ENCODE measurements at places on chromosomes 13 and 19.

DNA sequence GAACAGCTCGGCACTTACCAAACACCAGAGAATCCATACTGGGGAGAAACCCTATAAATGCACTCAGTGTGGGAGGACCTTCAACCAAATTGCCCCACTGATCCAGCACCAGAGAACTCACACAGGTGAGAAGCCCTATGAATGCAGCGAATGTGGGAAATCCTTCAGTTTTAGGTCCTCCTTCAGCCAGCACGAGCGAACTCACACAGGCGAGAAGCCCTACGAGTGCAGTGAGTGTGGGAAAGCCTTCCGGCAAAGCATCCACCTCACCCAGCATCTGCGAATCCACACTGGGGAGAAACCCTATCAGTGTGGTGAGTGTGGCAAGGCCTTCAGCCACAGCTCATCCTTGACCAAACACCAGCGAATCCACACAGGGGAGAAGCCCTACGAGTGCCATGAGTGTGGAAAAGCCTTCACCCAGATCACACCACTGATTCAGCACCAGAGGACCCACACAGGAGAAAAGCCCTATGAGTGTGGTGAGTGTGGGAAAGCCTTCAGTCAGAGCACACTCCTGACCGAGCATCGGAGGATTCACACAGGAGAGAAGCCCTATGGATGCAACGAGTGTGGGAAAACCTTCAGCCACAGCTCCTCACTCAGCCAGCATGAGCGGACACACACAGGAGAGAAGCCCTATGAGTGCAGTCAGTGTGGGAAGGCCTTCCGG, 8.3 kb downstream of the ZNF135 start:
- DNase-seq, result no peak

- no peak for DNase-seq
Observed at GRCh38 chr19:42360787-42361544, 29.1 kb downstream of the CNFN start.

DNA sequence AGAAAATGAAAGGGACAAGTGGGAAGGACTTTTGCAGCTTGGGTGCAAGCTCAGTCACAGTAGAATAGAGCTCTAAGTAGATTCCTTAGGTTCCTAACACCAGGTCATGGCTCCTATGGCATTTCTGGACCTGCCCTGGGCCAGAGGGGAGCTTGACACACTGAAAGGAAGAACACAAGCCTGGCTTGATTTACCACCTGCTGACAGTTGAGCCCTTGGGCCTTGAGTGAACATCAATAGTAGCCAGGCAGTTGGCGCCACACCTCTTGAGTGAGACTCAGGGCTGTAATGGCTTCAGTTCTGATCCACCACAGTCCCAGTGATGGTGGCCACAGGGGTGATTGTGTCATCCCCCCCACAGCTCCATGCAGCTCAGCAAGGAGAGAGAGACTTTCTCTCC, 221.9 kb upstream of the PCDH17 start:
- no peak for DNase-seq

GRCh38 chr13:18235756-18236527, 945.7 kb downstream of the TUBA3C start:
- no peak for DNase-seq

GRCh38 chr19:1961000-1961883, 20.3 kb downstream of the CSNK1G2 start:
- no peak for DNase-seq

GRCh38 chr13:48585456-48585840, 52.6 kb upstream of the RCBTB2 start:
- DNase-seq, result peak; percentile 42

DNA sequence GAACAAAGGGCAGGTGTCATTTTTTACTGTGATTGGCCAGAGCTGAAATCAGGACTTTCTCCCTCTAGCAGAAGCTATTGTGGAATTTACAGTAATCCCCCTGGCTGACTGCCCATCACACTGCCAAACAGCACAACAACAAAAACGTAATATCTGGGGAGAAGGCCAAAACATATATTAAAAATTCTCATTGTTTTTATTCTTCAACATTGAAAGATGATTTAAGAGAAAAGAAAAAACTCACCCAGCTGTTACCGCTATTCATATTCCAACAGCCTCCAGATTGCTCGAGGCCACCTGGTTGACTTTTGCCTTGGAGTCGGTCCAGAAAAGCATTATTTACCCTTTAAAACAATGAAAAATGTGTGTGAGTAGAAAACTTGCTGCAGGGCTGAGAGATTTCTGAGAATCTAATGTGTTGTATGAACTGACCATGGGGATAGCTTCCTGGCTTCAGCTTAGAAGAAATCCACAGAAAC, 97.2 kb downstream of the EPSTI1 start:
- peak; percentile 62 for DNase-seq

DNA sequence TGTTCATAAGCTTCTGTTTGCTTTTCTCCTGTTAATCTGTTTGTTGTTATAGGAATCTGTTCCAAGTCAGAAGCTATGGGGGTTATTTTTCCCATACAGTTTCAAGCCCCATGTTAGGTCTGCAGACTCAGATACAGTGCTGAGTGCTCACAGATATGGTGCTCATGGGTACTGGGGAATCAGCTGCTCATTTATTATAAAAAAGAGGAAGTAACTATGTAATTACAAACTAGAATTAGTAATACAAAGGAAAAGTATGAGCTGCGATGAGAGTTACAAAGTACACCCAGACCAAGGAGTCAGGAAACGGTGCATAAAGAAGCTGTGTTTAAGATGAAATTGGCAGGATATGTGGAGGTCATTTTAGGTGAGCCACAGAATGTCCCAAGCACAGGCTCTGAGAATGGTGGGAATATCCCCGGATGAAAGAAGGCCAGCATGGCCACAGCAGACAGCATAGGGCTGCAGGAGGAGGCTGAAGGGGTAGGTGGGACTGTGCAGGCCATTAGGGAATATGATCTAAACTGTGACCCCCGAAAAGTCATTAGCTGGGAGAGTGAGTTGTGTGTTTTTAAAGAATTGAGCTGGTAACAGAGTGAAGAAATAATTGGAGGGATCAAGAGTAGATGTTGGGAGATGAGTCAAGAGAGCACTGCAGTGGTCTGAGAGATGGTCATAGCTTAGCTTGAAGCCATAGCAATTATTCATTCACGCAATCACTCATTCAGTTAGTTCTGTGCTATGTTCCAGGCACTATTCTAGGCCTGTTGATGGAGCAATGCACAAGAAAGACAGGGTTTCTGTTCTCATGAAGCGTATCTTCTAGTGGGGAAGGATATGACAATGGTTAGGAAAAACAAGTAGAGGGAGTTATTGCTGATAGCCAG, 177.4 kb upstream of the UBL3 start:
- no peak for DNase-seq

DNA sequence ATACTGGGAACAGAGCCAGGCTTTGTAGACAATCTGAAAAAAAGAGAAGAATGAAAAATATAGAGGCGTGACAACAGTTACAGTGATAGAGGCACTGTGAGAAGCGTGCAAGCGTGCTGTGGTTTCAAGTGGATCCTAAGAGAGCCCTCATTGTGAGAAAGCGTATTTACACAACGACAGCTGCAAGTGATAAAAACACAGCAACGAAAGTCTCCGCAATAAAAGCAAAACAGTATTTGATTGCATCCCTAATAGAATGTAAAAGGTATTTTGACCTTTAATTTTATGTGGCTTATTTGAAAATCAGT, 642.7 kb upstream of the ARGLU1 start:
- DNase-seq, result peak; percentile 51

GRCh38 chr13:23427342-23427843, 6.1 kb downstream of the SACS start:
- peak; percentile 91 for DNase-seq

GRCh38 chr13:40123962-40124632, 468.6 kb downstream of the COG6 start:
- no peak for DNase-seq

DNA sequence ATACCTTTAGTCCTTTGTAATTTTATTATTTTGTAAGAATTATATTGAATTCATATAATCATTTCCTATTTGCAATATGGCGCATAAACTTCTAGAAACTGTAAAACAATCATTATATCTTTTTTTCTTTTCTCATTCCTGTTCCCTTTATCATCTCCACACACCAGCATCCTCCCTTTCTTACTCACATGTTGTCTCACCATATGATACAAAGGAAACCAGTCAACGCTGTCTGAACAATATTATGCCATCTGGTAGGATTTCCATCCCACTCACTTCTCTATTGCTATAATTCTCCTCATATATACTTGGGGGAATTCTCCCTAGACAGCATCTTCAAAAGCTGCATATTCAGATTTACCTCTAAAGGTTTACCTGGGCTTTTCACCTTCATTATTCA, 389.8 kb downstream of the NDFIP2 start:
- peak; percentile 9 for DNase-seq

GRCh38 chr13:48977286-48977625, 1.5 kb downstream of the FNDC3A start:
- peak; percentile 1 for DNase-seq

DNA sequence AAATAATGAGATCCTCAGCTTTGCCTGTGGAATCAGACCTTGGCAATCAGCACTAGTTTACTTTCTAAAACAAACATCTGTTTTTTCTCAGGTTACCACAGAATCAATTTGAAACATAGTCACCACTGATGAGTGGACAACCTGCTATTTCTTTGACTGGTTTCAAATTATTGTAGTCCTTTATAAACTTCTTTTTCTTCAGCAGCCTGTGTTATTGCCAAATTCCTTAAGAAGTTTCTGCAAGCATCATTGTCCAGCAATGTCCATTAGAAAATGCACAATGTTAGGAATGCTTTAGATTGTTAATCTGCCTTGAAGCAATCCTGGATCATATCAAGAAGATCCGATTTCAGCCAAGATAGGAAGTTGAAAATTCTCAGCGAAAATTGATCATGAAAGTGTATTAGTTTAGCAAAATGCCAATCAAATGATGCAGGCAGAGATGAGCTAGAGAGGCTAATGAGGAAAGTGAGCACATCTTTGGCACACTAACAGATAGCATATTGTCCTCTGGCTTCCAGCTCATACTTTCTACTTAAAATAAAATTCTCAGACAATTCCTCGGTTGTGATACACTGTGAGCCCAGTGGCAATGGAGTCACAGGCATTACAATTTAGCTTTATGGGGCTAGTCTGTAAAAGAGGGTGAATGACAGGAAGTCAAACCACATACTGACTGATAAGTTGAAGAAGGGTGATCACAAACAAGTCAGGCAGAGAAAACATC, 270.6 kb downstream of the SLITRK6 start:
- DNase-seq, result peak; percentile 74

- DNase-seq, result peak; percentile 83
Observed at GRCh38 chr19:2523630-2524311, 47.8 kb downstream of the GADD45B start.

DNA sequence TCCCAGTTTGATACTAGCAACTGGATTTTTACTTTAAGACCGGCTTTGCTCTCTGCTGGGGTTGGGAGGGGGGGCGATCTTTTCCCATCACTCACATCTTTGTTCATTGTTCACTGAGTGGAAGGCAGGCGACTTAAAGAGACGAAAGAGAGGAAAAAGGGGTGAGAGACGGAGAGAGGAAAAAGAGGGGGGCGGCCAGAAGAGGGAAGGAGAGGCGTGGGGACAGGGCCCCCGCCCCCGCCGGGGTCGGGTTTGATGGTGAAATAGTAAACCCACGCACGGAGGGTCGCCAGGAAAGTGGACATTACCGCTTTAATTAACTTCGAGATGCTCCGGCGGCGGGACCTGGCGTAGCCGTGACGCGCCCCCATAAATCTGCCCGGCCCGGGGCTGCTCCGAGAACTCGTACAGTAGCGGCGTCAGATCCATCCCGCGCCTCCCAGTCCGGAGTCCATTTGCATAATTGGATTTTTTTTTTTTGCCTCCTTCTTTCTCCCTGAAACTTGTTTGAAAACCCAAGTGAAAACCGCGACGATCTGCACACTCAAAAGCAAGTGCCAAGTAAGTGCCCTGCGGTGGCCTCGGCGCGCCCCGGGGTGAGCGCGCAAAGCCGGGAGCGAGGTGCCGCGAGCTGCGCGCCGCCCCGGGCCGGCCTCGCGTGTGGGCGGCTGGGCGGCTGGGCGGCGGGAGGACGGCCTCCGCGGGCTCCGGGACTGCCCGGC, 143.9 kb upstream of the ZNF536 start:
- no peak for DNase-seq

Data from AG10803 (cell line).